ENCODE measurements at places on chromosomes 16 and 17.

DNA sequence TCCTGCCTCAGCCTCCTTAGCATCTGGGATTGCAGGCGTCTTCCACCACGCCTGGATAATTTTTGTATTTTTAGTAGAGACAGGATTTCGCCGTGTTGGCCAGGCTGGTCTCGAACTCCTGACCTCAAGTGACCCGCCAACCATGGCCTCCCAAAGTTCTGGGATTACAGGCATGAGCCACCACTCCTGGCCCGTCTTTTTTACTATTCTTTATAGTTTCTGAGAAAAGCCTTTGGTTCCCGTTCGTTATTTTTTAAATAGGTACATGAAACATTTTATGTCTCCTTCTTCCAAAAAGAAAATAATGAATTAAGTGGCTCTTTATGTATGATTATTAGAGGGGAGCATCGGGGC is 570 bp upstream of the BCO1 start:
- DNase-seq: no peak

GRCh38 chr16:9567666-9568065 is 476.2 kb downstream of the HAPSTR1 start:
- no peak for DNase-seq

DNA sequence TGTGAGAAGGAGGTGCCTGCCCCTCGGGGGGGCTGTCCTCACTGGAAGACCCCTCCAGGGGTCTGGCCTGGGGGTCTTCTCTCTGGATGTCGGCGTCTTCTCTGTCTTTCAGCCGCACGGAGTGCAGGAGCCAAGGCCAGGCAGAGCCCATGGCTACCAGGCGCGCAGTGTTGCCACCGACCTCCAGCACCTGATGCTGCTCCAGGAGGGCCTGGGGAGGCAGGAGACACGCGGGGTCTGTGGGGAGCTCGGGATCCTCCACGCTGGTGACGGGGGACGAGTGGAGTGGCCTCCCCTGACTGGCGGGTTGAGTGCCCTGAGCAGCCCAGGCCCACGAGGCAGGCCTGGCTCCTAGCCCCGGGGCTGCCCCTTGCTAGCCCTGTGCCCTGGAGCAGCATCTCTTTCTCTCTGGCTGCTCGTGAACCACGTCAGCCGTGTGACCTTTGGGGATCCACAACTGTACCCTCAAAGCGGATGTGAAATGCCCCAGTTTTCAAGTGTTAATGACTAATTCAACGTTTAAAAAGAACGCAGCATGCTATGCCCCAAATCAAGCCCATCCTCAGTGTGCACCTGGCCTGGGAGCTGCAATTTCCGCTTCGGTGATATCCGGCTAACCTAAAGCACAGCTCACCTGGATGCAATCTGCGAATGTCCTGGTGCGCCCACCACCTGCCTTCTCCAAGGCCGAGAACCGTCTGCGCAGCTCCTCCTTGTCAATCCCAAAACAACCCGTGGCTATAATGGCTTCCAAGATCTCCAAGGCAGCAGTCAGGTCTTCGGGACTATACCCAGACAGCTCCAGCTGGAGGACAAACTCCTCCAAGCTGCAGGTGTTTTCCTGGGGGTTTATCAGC is 62.9 kb downstream of the IL21R start:
- no peak for DNase-seq

DNA sequence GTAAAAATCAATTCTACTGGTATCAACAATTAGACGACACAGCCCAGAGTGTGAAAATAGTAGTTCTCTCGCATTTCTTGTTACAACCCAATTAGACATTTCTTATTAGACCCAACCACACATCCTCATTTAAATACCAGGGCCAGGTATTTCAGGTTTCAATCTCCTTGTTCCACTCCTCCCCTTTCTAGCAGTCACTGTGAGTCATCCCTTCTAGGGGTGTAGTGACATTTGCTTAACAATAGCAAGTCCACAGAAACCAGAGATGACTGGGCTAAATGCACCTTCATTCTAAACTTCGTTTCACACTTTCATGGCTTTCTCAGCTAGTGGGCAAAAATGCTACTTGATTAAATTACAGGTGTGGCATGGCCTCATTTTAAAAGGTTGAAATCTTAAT is 116.9 kb upstream of the CACNG3 start:
- DNase-seq: no peak

DNA sequence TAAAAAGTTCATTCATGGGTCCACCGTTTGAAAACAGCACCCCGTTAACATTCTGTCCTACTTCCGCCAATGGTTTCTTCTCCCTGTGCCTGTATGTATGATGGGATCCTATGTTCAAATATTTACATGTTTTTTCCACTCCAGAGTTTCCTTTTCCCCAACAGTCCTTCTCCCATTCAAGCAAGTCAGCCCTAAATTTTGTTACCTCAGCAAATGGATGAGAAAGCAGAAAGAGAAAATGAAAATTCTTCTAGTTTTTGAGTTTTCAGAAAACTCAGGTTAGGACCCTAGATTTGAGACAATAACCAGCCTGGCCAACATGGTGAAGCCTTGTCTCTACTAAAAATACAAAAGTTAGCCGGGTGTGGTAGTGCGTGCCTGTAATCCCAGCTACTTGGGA is 3.5 kb upstream of the ERN2 start:
- DNase-seq: no peak

- no peak for DNase-seq
These were observed 36.3 kb downstream of the POLR3E start for GRCh38 chr16:22333457-22333994.

DNA sequence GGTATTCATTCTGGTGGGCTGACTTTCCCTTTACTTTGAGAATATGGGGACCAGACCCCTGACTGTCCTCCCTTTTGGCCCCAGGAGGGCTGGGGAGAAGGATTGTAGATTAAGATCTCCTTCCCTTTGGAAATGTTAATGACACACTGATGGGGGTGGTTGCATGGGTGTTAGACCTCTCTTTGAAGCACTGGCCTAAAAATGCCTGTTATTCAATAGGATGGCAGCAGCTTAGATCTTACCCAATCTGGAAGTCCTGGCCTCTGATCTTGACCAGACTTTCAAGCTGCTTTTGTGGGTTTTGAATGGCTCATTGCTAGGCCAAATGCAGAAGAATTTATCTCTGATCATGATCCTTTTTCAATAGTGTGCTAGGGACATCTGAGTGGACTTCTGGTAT is 25.7 kb downstream of the MAP3K3 start:
- DNase-seq: no peak

- peak; percentile 56 for DNase-seq
These were observed 100.1 kb downstream of the RAB11FIP4 start for GRCh38 chr17:31491376-31492131.

DNA sequence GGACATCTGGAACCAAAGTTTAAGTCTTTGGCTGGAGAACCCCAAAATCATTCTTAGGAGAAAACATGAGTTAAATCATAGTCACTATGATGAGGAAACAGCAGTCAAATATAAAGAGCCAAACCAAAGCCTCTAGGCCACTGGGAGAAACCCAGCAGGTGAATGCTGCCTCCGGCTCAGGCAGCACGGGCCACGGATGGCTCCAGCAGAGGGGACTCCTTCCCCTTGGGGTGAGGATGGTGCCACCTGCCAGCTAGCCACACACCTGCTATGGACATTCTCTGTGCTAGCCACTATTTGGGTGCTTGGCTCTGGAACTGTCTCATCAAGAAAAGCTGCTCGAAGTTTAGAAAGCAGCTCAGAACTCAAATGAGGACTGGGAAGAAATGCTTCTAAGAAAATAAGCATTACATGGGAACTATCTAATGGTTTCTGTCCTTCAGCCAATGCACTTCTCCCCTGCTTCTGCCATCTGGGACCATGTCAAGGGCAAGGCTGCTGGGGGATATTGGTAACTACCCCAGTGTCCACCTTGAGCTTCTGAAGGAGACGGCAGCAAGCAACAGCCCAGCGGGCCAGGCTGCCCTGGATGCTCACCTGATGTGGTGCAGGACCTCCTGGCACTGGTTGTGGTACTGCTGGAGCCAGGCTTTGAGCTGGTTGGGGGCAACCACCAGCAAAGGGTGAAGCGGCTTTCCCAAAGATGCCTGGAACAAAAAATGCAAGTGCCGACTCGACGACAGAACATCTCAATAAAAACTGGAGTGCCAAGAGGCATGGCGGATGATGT is 22.5 kb downstream of the ELAC2 start:
- DNase-seq: no peak

Measured in CD4-positive, alpha-beta T cell treated with Interleukin-17A for 4 hours (primary cell).